ENCODE measurements at places on chromosomes 2 and 18.

DNA sequence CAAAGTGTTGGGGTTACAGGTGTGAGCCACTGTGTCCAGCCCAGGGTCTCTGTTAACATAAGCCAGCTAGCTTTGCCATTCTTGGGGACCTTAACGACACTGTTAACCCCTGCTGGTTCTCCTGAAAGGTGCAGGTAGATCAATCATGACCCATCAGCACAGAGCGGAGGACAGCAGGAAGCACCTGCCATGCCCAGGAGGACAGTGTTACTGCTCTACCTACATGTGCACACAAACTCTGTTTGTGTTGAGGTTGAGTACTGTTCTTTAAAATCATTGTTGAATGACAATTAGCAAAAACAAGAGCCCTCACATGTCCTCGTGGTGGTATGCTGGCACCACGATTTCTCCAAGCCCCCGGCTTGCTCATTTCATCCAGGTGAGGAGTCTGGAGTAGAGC lies 120.9 kb downstream of the FAM210A start:
- DNase-seq = no peak

- DNase-seq = no peak
Observed at GRCh38 chr18:6249788-6250187, 164.9 kb downstream of the L3MBTL4 start.

DNA sequence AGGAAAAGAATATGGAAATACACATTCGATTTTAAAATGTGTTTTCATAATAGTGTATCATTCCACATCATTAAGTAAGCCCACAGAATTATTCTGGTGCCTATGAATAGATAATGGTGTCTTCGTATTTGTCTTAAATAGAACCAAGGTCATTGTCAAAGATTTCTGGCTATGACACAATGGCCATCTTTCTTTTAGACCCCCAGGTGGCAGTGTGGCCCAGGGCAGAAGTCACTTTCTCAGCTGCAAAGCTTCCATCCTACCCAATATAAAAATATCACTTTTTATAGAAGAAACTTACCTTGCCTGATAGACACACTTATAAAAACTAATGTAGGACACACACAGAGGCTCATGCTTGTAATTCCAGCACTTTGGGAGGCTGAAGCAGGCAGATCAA lies 57.5 kb downstream of the ZRANB3 start:
- DNase-seq = no peak

- DNase-seq = peak; percentile 14
Observed at GRCh38 chr2:191218292-191218898, 26.8 kb upstream of the MYO1B start.

DNA sequence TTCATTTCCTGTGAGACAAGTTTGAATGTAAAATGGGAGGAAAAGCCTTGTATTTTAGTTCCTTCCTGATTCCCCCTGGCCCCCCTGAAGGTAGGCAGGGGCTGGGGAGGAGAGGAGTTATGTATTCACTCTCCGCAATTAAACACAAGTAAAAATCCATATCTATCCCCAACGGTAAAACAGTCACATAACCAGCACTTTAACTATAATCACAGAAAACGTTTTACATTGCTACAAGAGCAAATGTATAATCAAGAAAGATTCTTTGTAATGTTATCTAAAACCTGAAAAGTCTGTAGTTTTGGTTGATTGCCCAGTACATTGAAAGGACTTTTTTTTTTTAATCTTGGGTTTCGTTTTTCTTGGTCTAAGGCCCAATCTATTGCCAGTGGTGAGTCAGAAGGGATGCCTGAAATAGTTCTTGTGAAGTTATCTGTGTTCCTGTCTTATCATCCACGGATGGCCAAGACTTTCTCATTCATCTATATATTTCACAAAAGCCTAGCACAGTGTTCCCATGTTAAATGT lies 34.5 kb upstream of the CCNYL1 start:
- no peak for DNase-seq

DNA sequence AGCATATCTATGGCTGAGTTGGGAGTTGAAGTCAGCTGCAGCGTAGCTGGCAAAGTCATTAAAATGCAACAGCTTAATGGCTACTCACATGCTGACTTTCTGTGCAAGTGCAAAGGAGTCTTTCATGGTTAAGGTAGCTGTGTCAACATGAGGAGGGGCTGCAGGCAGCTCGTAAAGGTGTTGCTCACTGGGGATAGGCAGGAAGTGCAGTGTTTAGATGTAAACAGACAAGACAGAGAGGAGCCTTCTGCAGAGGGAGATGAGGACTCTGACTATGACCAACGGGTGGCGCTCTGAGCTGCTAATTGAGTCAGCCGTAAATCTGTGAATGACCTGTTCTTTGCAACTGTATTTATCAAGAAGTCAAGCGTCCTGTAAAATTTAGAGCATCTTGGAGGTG lies 22.3 kb upstream of the CAVIN2 start:
- DNase-seq = no peak

GRCh38 chr18:46555724-46556123 lies 101.3 kb downstream of the LOXHD1 start:
- no peak for DNase-seq

DNA sequence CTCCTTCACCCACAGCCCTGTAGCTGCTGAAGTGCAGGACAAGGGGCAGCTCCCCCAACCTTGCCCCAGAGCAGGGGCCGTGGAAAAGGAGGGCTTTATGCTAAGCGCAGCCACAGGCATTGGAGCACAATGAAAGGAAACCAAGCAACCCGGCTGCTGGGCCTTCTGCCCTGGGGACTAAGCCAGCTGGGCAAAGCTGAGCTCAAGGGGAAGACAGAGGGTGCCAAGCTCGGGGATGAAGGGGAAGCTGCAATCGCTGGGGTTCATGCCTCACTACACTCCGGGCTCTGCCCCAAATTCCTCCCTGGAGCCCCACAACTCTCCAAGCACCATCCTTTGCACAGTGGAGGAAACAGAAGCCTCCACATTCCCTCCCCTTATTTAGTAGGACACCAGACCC lies 12.4 kb downstream of the SFXN5 start:
- no peak for DNase-seq

All from stimulated activated CD8-positive, alpha-beta memory T cell treated with anti-CD3 and anti-CD28 coated beads, Interleukin-7, amount 100 ng/mL, for 24 hours (primary cell).